ENCODE measurements at places on chromosomes 2 and 18.

GRCh38 chr2:17800693-17801458 is 15.4 kb upstream of the MSGN1 start:
- no peak for DNase-seq

GRCh38 chr2:174675615-174676014 is 78.0 kb upstream of the WIPF1 start:
- no peak for DNase-seq

DNA sequence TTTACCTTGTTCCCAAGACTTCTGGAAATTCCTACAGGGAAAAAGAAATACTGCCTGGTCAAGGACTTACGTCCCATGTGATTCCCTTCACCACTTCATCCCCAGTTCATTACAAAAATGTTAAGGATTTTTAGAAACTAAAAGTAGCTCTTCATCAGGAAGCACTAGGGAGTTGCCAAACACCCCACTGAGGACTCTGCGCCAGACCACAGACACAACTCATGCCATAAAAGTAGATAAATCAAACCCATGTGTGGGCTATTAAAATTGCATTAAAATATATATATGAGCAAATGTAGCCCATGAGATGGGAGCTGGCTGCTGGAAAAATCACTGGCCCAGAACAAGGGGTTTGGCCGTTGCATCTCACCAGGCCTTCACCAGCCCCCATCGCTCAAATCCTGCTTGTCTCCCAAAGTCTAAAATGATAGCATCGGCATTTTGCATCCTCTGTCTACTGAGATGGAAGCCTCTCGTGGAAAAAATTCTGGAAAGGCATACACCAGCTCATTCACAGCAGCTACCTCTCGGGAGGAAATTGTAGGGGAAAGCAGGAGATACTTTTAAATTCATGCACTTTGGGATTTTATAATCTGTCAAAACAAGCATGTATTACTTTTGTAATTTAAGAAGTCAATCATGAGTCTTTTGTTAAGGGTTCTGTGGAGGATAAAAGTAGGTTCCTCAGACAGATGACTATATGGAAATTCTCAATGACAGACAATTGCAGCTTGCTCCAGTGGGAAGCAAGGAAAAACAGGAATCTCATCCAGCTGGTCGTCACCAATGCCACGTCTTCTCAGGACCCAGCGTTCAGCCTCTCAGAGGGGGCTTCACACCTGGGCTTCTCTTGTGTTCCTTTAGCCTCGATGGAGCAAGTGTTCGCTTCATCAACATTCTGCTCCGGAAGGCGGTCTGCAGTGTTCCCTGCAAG is 113.9 kb downstream of the MREG start:
- no peak for DNase-seq

DNA sequence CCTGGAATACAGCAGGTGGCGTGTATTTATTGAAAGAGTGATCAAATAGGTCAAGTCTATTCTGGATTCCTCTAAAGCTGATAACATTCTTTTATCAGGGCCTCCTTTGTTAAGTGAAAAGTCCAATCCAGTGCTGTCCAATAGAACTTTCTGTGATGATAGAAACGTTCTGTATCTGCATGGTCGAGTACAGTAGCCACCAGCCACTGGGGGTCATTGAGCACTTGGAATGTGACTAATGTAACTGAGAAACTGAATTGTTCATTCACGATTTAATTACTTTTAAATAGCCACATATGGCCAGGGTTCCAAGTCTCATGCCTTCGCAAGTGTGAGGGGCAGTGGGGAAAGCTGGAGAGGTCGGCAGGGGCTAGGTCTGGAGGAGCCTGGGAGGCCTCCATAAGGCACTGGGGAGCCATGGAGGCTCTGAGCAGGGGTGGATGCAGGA is 20.5 kb downstream of the SH2D6 start:
- DNase-seq, result no peak

DNA sequence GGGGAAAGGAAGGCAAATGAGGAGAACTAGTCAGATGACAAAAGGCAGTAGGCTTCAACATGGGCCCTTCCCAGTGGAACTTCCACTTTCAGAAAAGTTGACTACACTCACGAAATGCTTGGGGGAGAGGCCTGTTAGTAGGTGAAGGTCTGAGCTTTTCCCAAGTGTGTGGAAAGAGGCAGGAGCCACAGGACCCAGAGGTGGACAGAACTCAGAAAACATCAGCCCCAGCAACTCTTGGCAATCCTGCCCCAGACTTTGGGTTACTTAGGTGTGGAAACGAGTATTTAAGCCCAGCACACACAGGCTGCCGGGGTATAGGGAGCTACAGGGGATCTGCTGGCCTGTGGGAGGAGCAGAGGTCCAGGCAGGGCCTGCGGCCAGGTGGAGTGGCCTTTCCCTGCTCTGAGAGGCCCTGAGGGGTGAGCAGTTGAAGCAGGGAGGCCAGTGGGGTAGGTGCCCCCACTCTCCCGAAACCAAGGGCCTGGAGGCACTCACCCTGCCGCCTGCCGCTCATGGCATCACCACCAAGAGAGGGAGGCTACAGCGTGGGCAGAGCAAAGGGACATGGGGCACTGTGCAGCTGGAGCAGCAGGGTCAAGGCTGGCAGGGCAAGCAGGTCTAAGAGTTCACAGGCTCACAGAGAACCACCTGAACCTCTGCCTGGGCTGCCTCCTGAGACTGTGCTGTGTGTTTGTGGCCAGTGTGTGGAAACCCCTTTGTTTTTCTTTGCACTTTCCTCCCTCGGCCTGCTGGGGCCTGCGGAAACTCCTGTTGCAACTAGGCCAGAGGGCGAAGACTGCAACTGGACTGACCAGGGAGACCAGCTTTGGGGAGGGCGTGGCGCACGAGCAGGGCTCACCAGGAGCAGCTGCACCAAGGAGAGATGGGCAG is 130.7 kb upstream of the SERTAD2 start:
- DNase-seq, result no peak

- no peak for DNase-seq
Observed at GRCh38 chr2:8169443-8169842, 512.4 kb upstream of the ID2 start.

- DNase-seq, result no peak
Observed at GRCh38 chr2:226137201-226137811, 662.3 kb downstream of the IRS1 start.

DNA sequence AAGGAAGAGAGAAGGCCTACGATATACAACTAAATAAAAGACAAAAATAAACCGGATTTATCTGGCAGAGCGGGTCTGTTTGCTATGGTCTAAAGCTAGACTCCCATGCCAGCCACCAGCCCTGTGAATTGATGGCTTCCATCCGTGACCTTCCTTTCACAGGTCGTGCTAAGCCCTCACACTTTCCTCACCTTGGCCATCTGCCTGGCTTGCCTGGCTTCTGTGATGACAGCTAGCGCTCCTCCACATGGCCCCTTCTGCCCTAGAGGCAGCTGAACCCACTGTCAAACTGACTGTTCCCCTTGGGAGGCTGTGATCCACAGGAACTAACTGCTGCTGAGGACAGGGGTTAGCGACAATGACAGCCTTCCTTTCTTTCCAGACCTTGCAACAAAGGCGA is 32.5 kb downstream of the GAREM1 start:
- DNase-seq, result no peak

GRCh38 chr2:176814274-176814673 is 398.3 kb upstream of the HNRNPA3 start:
- DNase-seq, result no peak

DNA sequence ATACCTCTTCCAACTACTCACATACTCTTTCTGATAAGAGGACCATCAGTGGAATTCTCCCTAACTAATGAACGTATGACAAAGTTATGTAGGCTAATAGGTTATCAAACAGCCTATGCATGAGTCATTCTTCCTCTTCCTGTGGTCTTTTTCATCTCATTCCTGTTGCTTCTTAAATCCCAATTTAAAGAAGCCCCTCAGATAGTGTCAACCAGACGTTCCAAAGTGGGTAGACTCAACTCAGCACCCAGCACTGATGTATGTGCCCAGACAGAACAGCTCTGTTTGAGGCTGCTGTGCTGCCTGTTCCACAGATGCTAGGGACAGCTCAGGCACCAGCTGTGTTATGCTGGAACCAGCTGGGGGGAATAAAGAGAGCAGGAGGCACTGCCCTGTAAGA is 52.6 kb downstream of the CXCR4 start:
- no peak for DNase-seq

DNA sequence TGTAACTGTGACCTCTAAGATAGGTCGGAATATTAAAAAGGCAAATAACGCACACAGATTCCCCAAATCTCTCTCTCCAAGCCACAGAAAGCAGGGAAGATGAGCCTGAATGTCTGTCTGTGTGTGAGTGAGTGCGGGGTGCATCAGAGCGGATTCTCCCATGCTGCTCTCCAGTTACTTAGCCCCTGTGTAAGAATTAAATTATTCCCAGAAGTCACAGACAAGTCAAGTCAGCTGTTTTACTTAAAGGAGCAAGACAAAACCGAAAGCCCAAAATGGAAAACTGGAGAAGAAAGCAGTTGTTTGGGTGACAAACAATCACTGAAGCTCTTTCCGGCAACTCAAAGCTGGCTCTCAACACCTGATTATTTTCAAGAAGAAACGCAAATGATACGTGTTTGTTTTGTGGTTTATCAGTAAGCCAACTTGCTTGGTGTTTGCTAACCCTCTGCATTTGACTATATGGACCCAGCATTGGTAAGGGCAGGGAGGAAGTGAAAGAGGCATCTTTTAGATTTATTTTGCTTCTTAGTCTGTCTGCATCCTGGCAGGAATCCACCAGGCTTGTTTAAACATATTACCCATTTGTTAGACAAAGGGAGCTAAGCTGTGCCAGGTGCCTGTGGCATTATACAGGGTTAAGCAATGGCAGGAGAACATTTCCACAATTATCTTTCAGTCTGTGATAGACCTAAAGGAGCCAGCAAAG is 121.5 kb upstream of the CREB1 start:
- no peak for DNase-seq

DNA sequence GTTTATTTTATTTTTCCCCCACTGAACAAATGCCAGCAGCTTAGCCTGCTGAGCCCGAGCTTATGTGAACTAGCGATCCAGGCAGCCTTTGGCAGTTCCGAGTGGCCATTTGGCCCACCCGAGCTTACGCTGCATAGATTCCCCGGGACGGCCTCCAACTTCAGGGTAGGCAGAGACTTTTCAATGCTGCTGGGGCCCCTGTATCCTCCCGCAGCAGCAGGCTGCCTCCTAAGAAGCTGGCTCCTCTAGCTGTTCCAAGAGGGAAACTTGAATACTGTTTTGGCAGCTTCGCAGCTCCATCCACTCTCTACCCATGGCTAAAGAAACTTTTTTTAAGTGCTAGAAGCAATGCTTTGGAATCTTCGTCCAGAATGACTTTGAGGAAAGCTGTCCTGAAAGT is 295.2 kb downstream of the SS18 start:
- DNase-seq, result no peak

DNA sequence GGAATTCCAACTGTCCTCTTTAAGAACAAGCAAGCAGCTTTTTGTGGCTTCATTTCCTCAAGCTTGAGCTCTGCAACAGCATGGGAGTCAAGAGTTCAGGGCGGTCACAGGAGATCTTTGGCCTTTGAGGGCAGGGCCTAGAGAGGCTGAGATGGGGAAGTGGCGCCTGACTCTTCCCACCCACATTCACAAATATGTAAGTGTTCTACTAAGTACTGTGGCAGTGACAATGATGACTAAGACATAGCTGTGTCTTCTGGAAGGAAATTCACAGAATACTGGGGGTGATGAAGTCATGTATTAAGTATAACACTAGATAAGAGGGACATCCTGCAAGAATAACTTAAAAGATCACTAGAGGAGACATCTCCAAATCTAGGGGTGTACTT is 15.0 kb downstream of the RND3 start:
- DNase-seq, result no peak

- peak; percentile 55 for DNase-seq
Observed at GRCh38 chr18:13372531-13372951, 154.0 kb downstream of the LDLRAD4 start.

GRCh38 chr2:54497763-54498680 is 41.9 kb downstream of the SPTBN1 start:
- DNase-seq, result no peak

DNA sequence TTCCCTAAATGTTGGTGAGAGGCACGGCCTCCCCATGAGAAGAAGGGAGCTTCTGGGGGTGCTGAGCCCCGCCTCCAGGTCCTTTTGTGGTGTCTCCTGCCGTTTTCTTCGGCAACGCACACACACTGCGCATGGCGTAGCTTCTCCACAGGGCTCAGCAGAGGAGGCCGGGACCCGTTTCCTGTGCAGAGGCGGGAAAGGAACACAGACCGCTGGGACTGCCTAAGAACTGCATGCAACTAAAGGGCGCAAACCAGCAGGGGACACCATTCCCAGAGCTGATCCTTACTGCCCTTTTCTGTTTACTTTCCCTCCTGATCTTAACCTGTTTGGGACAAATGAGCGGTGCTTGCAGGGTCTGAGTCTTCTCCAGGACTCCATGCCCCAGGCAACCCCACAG is 90.3 kb upstream of the CAPN13 start:
- no peak for DNase-seq

- DNase-seq, result no peak
Observed at GRCh38 chr2:203650860-203651613, 55.4 kb upstream of the CD28 start.

DNA sequence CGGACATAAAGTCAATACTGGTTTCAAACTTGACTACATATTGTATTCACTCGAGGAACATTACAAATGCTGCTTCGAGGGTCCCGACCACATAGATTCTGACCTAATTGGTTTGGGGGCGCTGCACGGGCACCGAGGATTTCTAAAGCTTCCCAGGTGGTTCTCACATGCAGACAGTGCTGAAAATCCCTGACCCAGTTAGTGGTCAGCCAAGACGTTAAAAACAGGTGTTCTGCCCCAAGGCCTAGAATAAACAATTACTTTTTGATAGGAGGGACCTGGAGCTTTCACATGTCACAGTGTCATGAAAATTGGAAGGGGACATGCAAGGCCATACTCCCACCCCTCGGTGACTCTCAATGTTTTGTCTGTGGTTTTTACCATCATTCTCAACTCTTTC is 368.9 kb downstream of the RNF144A start:
- DNase-seq, result no peak

DNA sequence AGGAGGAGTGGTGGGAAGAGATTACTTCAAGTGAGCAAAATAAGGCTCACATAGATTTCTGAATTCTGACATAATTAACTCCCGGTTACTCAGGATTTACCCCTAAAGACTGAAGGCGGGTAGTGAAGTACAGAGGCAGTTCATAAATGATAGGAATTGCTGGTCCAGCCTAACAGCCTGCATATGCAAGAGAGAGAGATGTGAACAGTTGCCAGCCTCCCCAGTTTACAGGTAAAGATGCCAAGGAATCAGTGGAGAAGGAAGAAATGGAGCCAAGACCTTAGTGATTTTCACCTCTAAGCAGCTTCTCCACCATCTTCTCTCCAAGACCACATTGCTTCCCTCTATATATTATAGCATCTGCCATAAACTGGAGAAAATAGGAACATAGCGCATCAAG is 91.8 kb upstream of the THUMPD2 start:
- DNase-seq, result no peak

DNA sequence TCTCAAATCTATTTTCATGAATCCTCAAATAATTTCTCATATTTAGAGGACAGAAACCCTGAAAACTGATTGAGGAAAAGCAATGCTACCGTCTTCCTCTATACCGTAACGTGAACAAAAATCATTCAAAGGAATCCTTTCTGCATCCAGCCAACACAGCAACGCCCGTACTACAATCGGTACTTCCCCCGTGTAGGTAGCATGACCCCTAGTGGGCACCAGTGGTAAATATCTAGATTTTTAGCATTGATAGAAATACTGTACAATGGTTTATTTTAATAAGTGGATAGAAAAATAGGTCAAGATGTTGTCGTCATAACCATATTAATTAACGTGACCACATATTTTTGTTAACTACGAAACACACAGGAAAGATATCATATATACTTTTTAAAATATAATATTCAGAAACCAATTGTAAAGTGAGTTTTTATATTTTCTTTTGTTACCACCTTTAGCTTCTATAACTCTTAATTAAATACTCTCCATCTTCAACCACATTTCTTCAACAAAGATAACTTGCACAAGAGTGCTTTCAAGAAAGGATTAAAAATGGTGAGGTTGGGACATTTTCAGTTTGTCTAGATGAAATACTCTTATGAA is 194.1 kb downstream of the SS18 start:
- DNase-seq, result no peak

Data from activated CD8-positive, alpha-beta memory T cell treated with anti-CD3 and anti-CD28 coated beads for 24 hours (primary cell).